ENCODE measurements at places on chromosomes 6 and 20.

DNA sequence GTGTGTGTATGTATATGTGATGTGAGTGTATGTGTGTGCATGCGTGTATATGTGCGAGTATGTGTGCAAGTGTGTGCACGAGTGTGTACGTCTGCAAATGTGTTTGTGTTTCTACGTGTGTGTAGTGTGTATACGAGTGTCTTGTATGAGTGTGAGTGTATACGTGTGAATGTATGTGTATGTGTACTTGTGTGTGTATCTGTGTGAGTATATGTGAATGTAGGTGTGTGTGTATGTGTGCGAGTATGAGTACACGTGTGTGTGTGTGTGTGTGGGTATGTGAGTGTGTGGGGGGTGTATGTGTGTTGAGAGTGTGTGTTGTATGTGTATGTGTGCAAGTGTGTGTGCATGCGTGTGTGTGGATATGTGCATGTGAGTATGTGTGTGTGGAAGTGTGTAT lies 602.0 kb upstream of the CDH4 start:
- no peak for DNase-seq

GRCh38 chr20:53021934-53022333 lies 49.8 kb downstream of the TSHZ2 start:
- no peak for DNase-seq

DNA sequence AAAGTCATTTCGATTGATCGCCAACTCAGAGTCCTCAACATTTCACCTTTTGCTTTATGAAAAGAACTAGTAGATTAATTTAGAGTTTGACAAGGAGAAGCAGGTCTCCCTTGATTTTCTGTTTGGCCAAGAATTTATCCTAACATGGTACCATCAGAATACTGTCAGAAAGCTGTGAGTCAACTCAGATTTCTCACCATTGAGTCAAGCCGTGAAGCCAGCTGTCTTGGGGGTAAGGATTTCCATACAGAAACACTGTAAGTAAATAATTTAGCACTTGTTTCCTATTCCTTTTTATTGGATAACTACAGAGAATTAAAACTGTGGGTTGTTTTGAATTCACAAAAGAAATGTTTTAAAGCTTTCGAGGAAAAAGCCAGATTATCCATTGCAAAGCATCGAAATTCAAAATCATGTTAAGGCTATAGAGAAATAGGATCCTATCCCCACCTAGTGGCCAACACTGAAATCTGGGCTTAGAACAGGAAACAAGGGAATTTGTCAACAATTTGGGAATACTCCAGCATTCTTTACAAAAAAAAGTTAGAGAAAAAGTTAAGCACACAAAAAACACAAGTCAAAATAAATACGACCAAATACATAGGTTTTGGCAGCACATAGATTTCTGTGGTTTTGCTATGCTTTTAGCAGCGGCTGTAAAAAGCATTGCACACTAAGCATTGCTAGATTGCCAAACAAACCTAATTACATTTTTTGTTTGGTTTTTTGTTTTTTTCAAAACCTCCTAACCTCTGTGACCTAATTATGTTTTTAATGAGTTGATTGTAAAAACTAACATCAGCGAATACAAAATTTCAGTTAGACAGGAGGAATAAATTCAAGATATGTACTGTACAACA lies 44.2 kb downstream of the COL11A2 start:
- peak; percentile 64 for DNase-seq

DNA sequence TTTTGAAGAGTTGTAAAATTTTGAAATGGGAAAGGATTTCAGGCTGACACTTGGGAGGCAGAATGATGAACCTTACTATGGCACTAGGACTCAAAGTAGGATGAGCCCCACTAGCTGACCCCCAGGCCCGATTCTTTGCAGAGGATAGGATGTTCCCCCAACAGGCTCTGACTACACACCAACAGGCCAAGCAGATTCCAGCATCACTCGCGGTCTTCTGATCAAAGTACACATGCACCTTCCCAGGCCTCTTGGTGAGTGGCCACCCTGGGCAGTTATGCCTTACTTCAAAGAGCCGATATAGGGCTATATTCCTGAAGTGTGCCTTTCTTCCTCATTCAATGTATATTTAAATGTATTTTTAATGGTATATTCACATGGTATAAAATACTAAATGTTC lies 117.6 kb upstream of the TMEM181 start:
- no peak for DNase-seq

- no peak for DNase-seq
Observed at GRCh38 chr6:22149501-22150367, 147.1 kb downstream of the PRL start.

DNA sequence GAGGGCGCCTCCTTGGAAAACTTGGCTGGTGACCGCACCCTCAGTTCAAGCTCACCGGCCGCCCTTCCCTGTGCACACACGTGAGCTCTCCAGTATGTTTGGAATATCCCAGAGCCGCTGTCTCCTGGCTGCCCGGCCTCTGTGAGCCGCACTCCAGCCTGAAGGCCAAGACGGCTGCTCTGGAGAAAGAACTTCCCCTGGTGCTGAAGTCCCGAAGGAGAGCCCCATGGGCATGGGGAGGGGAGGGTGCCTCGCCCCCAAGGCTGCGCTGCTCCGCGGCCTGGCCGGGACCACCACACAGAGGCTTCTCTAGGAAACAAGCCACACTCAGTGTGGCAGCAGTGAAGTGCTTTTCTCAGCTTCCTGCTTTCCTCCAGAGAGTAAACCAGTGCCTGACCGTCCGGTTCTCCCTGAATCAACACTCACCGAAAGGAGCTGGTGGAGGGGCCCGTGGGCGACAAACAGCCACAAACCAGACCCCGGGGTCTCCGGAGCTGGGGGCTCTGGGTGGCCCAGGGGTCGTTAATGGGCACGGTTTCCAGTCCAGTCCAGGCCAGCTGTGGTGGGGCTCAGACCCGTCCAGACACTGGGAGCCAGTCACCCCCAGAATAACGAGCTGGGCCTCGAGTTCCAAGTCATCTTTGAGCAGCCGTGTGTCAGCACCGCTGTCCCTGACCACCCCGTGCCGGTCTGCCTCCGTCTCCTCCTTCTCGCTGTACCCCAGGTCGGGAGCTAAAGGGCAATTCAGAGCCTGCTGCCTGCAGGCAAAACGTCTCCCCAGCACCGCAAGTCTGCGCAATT lies 87.4 kb upstream of the BHLHE23 start:
- DNase-seq, result no peak
